ENCODE measurements at places on chromosomes 5 and 9. TPM values are rescaled to one million over a fixed set of nuclear protein-coding genes. Genes with fewer than 3 reads are reported as not detected.

GRCh38 chr5:73816656-73817420, 190.8 kb downstream of the ARHGEF28 start:
- no peak for DNase-seq

Gene PCDHGA7
- total RNA-seq: 0.18 TPM

GRCh38 chr5:172830275-172830799, 3.7 kb upstream of the ERGIC1 start:
- no peak for DNase-seq

GRCh38 chr5:159263569-159263905, 447 bp downstream of the UBLCP1 start:
- no peak for DNase-seq

Gene ARID3C
- total RNA-seq: 0.24 TPM

GRCh38 chr9:116476935-116477381, 210.1 kb upstream of the TRIM32 start:
- DNase-seq: no peak

Gene NOXA1
- total RNA-seq: not detected

Gene DNAI1
- not detected for total RNA-seq

Gene SLIT3
- total RNA-seq: 0.05 TPM

Gene FAM221B
- total RNA-seq: not detected

GRCh38 chr5:91146230-91146629, 236.9 kb downstream of the ARRDC3 start:
- DNase-seq: no peak

- DNase-seq: no peak
These were observed 27.1 kb upstream of the GHR start for GRCh38 chr5:42396111-42396510.

DNA sequence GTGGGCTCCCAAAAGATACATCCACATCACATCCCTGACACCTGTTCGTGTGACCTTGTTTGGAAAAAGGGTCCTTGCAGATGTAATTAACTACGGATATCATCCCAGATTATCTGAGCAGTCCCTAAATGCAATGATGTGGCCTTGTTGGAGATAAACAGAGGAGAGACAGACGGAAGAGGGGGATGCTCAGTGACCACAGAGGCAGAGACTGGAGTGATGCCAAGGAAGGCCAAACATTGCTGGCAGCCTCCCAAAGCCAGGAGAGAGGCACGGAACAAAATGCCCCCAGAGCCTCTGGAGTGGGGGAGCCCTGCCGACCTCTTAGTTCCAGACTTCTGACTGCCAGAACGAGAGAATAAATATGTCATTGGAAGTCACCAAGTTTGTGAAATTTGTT, 15.0 kb upstream of the VAV2 start:
- no peak for DNase-seq

Gene PCDHB15
- not detected for total RNA-seq

Gene FAM151B
- total RNA-seq: 0.11 TPM

- no peak for DNase-seq
These were observed 35.6 kb upstream of the SEMA4D start for GRCh38 chr9:89533411-89534095.

- no peak for DNase-seq
These were observed 4.5 kb downstream of the ROR2 start for GRCh38 chr9:91945277-91946085.

DNA sequence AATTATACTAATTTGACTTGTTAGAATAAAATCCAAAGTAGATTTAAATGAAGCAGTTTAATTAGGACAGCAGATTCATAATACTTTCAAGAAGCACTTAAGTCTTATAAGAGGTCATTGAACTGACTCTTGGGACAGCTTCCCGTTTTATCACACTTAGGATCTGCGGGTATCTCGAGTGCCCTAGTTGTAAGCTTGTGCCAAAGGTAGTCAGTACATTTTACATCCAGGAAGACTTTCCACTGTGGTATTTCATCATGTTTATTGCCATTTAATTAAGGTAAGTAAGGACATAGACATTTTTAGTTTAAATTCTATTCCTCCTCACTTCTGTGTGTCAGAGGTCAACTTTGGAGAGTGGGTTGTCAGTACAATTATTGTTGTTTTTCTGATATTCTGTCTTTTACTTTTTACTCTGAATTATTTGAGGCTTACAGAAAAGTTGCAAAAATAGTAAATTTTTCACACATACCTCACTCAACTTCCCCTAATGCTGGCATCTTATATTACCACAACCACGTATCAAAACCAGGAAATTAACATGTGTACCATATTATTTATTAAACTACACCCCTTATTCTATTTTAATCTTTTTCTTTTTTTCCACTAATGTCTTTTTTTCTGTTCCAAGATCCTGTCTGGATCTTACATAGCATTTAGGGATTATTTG, 7.5 kb upstream of the ZNF367 start:
- DNase-seq: no peak

GRCh38 chr5:109300367-109300766, 109.4 kb downstream of the PJA2 start:
- DNase-seq: no peak

DNA sequence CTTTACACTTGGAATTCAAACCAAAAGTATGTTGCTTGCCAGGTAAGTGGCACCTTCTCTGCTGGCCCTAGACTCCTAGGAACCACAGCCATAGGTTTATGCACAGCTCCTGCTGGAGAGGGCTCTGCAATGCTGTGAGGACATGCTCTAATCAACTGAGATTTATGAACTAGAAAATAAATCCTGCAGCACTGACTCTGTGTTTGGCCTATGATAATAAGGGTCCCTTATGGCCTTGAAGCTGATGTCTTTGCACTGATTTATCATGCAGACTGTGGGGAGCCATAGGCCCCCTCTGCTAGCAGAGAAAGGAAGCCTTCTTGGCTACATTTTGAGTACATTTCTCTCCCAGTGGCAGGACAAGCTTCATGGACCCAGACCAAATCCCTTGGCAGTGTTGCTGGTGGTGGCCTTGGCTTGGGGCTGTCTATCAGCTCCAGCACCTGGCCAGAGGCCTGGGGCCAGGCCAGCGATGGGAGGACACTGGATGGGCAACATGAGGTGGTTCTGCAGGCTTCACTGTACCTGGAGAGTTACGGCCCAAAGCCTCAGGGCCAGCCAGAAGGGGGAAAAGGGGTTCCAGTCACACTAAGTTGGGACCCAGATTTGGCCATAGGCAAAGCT, 178.0 kb downstream of the SEMA6A start:
- DNase-seq: no peak

DNA sequence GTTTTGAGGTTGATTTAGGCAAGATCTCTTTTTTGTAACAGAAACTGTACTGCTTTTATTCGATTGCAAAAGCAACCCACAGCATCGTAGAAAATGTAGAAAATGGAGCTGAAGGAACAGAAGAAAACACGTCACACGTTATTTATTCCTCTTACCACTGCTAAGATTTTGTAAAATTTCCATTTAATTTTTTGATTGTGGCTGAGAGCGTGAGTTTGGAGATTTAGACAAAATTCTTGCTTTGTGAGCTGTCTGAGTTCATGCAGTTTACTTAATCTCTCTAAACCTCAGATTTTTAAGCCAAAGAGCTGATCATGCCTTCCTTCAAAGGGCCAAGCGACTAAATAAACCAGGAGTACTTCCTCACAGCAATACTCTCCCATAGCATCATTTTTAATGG, 24.8 kb downstream of the DPYSL3 start:
- no peak for DNase-seq

DNA sequence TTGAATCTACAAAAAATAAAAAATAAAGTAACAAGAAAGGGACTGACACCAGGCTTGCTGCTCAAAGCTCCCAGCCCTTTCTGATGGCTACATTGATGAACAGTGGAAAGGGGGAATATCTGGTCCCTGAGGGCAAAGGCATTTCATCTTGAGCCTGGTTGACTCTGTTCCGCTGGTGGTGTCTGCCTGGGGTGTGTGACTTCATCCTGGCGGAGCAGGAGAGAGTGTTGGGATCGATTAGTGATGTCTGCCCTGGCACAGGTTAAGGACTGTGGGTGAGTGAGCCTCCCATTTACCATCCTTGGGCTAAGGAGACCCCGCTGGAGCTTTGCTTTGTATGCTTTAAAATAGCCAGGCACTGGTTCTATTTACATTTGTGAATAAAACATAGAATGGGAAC, 56.9 kb upstream of the ASS1 start:
- no peak for DNase-seq

DNA sequence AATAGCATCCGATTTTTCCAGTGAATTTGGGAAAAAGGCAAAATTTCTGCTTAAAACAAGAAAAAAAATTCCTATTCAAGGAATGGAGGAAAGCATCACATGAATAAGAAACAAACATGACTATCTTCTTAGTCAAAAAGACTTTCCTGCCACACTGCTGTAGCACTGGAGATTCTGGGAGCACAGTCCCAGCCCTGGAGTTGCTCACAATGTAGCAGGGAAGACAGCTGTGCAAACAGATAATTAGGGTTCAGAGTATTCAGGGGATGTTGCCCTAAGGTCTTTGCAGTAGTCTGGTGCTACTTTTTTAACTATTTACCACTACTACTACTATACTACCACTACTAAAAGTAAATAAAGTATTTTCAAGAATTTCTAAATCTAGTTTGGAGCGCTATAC, 86.5 kb downstream of the BNC2 start:
- DNase-seq: no peak

Gene EXD3
- total RNA-seq: 6.3 TPM

DNA sequence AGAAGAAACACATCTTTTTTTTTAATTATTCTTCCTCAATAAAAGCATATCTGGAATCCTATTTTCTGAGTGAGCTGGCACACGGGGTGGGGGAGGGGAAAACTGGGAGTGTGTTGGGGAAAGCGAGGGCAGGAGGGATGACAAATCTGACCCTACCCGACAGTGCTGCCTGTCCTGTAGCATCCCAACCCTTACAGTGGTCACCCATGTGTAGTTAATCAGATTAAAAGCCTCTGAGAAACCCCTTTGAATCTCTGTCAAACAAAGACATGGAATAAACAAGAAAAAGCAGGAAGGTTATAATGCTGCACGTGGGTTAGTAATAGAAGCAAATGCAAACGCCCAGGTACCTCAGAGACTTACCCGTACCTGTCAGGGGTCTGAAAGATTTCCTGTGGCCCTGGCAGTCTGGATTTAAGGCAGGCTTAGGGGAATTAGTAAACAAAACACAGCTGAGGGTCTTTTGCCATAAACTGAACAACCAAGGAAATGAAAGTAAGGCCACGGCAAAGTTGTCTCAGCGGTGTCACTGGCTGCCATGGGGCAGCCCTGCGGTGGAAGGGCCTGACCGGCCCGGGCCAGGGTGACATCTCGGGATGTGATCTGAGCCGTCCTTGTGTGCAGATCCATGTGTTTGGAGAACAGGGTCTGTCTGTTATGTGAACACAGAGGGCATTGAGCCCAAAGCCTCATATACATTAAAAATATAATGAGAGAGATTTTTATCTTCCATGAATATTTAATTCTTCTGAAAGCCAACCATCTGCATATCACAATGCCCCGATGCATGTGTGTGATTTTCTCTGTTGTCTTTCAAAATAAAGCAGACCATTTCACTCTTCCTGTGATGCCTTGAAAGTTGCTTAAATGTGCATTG, 308.2 kb downstream of the ZNF608 start:
- no peak for DNase-seq

GRCh38 chr9:84754881-84755280, 85.4 kb downstream of the NTRK2 start:
- DNase-seq: no peak

Gene GFRA3
- not detected for total RNA-seq

- no peak for DNase-seq
These were observed 26.2 kb upstream of the APC start for GRCh38 chr5:112711436-112711835.

Gene F12
- 7.1 TPM for total RNA-seq

Gene ZNF883
- not detected for total RNA-seq

- no peak for DNase-seq
These were observed 3.8 kb upstream of the PDCL start for GRCh38 chr9:122832194-122832593.

- DNase-seq: no peak
These were observed 46.4 kb upstream of the ABCA1 start for GRCh38 chr9:104974053-104974962.

Gene KCNT1
- not detected for total RNA-seq

DNA sequence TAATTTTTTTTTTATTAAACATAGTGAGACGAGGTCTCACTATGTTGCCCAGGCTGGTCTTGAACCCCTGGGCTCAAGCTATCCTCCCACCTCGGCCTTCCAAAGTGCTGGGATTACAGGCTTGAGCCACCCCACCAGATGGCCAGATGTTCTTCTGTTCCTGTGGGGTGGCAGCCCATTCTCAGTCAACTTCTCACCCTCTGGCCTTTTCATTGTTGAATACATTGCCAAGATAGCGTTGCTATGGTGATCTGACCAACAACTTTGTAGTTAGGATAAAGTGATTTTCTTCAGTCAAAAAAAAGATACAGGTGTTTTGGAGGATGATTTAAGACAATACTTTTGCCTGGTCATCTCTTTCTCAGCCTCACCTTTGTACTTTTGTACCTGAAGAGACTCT, 109.1 kb downstream of the EGFLAM start:
- no peak for DNase-seq

DNA sequence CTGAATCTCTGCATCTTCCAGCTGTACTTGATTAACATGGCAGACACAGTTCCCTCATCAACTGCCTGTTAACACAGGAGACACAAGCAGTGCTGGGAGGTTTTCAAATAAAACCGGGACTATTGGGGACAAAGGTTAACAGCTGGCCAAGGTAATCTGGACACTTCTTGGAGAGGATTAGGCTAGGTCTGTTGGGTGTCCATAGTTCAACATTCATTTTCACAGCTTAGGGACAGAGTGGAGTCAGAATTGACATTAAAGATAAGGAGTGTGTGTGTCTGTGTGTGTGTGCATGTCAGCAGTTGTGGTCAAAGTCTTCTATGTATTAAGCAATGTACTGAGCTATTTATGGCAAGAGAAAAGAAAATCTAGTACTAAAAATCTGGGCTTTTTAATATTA, 216.2 kb downstream of the MED10 start:
- no peak for DNase-seq

DNA sequence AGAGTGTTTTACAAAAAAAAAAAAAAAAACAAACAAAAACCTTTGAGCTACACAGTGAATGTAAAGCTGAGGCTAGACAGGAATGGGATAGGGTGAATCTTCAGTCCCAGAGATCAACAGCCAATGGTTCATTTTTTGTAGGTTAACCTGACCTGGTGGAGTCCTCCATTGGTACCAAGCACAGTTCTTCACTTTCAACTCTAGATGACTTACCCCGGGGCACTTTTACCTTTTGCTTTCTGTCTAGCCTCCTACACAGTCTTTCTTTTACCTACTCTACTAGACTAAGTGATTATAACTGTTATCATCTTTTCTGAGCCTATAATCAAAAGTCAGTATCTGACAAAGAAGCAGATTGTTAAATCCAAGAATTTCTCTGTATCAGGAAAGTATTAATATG, 50.9 kb downstream of the ANXA2R start:
- no peak for DNase-seq

GRCh38 chr5:57482671-57483106, at the start of gene ACTBL2:
Gene ACTBL2, minus strand, starts transcription at chr5:57482811. Its CDS starts 104 bp downstream, at chr5:57482707.
- no peak for DNase-seq

Gene GCNT4
- not detected for total RNA-seq

GRCh38 chr9:11874414-11874813, 818.8 kb upstream of the TYRP1 start:
- no peak for DNase-seq
